ENCODE measurements at places on chromosomes 7 and 10. TPM values are rescaled to one million over a fixed set of nuclear protein-coding genes. Genes with fewer than 3 reads are reported as not detected.

Gene RPEL1
- not detected for total RNA-seq

Gene VGF
- not detected for total RNA-seq

Gene OR9A2
- not detected for total RNA-seq

GRCh38 chr7:87944547-87944946, 10.5 kb downstream of the ADAM22 start:
- no peak overlapping the region for H3K4me3 ChIP-seq
- no peaks in the 10 kb centered on the region for H3K36me3 ChIP-seq
- no peak overlapping the region for H3K27ac ChIP-seq
- H3K4me1 ChIP-seq = peaks cover 3% of the 10 kb centered on the region
- H3K27me3 ChIP-seq = no peaks in the 10 kb centered on the region

GRCh38 chr10:107341281-107341680, 176.8 kb upstream of the SORCS1 start:
- DNase-seq = no peak
- no peak overlapping the region for H3K27ac ChIP-seq
- no peak overlapping the region for H3K4me3 ChIP-seq

DNA sequence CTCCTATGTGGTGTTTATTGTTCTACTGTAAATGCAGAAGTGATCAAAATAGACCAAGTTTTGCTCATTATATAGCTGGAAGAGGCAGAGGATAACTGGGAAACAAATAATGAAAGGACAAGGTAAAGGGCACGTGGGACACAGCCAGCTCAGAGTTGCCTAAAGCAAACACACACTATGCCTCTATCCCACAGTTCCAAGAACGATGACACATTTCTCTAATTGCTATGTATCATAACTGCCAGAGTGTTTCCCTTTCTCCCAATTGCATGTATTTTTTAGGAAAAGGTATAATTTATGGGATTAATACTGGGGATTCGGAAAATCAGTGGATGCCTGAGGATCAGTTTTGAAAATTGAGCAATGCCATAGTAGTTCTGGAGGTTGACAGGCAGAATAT, 49.0 kb downstream of the CCDC71L start:
- no peaks in the 10 kb centered on the region for H3K27me3 ChIP-seq
- H3K27ac ChIP-seq = no peak overlapping the region
- H3K4me1 ChIP-seq = no peaks in the 10 kb centered on the region
- no peak overlapping the region for H3K4me3 ChIP-seq
- no peak for DNase-seq

Measured in activated naive CD8-positive, alpha-beta T cell treated with anti-CD3 and anti-CD28 coated beads for 36 hours (primary cell).